ENCODE measurements at places on chromosomes 13 and 19.

DNA sequence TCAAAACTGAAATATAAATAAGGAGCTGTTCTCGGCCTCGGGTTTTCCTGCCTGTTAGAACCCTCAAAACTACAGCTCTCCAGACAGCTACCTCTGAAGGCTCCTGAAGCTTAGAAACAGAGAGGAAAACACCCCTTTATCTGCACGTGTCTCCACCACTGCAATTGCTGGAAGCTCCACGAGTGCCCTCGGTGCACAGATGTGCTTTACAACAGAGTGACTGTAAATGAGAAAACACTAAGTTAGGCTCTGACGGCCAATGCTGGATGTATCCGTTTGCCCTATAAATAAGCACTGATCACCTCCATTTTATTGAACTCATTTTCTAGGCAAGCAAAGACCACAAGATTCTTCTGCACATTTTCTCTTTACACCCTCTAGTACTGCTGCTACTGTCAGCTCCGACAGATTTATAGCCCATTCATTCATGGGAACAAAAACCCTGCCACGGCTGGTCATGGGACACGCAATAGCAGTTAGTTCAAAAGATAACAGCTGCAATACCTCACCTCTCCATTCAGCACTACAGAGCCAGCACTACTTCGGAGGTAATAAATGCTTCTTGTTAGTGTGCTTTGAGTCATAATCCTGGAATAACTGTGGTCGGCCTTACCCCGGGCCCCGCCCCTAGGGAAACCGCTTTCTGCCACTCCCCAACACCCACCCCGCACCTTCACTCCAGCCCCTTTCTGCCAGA is 241.1 kb upstream of the ZNF507 start:
- no peak for DNase-seq

- no peak for DNase-seq
Measured at GRCh38 chr13:98575009-98575903, 1.7 kb downstream of the STK24 start.

DNA sequence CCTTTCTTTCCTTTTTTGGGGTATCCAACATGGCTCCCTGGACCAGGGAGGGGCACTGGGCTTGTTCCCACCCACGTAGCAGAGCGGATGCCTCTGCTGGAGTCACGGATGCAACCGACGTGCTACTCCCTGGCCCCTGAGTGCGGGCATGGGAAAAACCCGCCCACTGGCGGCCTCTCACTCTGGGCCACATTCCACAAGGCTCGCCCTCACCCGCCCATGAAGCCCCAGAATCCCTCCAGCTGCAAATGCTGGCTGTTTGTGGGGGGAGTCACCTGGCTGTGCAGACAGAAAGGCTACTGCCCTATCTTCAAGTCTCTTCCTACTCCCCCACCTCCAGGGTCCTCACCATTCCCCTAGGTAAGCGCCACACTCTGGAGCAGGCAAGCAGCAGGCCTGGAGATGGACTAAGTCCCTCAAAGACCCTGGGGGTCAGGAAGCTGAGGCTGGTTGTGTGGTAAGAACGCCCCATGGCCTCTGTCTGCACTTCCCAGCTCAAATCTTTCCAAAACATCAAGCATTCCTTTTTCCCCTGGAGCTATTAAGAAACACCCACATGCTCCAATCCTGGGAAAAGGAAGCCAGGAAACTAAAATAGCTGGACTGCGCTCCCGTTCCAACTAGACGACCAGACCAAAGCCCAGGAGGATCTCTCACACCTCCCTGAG is 17.9 kb upstream of the EPHX3 start:
- DNase-seq: no peak

GRCh38 chr13:40615619-40616018 is 50.8 kb downstream of the FOXO1 start:
- DNase-seq: no peak

- no peak for DNase-seq
Measured at GRCh38 chr13:33798023-33798422, 19.9 kb upstream of the RFC3 start.

DNA sequence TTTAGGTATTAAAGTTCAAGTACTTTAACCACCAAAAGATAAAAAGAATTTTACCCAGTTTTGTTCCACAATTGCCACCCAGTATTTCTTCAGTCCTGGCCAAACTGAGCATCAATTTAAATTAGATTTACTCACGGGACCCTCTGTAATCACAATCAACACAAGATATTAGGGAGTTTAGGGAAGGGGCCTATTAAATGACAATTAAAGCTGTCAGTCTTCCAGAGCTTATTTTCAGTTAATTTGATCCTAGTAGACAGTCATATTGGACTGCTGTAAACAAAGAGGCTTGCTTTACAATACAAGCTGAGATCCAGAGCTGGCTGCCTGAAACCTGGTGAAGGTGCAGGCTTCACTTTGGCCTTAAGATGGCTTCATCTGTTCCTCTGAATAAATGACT is 321.2 kb upstream of the NBEA start:
- DNase-seq: no peak

- DNase-seq: no peak
Measured at GRCh38 chr13:90613076-90613795, 734.3 kb upstream of the MIR17HG start.

All from RWPE2 (cell line).